ENCODE measurements at places on chromosomes 5 and 9. TPM values are rescaled to one million over a fixed set of nuclear protein-coding genes. Genes with fewer than 3 reads are reported as not detected.

Gene SPDL1
- total RNA-seq, result 21.0 TPM

Gene SURF2
- total RNA-seq, result 19.2 TPM

Gene BTNL8
- not detected for total RNA-seq

Gene MACIR
- 16.1 TPM for total RNA-seq

Gene BHMT
- total RNA-seq, result 0.60 TPM

Gene PCDHB16
- total RNA-seq, result 2.6 TPM

Gene LHX6
- 0.66 TPM for total RNA-seq

Gene FOXD4L4
- total RNA-seq, result 0.25 TPM

Gene KCNV2
- total RNA-seq, result 3.3 TPM

Gene WNT8A
- not detected for total RNA-seq

Gene SMIM33
- 0.16 TPM for total RNA-seq

Gene HEMGN
- total RNA-seq, result 0.06 TPM

Gene ROPN1L
- 1.6 TPM for total RNA-seq

Gene BARHL1
- total RNA-seq, result not detected

Gene PCSK5
- 30.8 TPM for total RNA-seq

Gene IL3
- not detected for total RNA-seq

Gene RANBP6
- 28.8 TPM for total RNA-seq

Gene TMEM171
- total RNA-seq, result not detected

Gene HMMR
- total RNA-seq, result 37.5 TPM

Gene FAM120AOS
- 27.5 TPM for total RNA-seq

Gene PHYHD1
- 0.26 TPM for total RNA-seq

Gene SREK1
- 140 TPM for total RNA-seq

Gene GFI1B
- 0.11 TPM for total RNA-seq

Gene PHF24
- total RNA-seq, result 1.1 TPM

Gene C9orf153
- total RNA-seq, result 0.31 TPM

Gene SYK
- not detected for total RNA-seq

Gene UGT3A2
- 0.29 TPM for total RNA-seq

Gene LAMC3
- total RNA-seq, result 2.1 TPM

Gene MORN5
- total RNA-seq, result not detected

Gene USP20
- 23.0 TPM for total RNA-seq

Gene IL5
- total RNA-seq, result not detected

Gene ASPN
- total RNA-seq, result 0.06 TPM

Gene CER1
- 0.62 TPM for total RNA-seq
